ENCODE measurements at places on chromosomes 3 and 15.

DNA sequence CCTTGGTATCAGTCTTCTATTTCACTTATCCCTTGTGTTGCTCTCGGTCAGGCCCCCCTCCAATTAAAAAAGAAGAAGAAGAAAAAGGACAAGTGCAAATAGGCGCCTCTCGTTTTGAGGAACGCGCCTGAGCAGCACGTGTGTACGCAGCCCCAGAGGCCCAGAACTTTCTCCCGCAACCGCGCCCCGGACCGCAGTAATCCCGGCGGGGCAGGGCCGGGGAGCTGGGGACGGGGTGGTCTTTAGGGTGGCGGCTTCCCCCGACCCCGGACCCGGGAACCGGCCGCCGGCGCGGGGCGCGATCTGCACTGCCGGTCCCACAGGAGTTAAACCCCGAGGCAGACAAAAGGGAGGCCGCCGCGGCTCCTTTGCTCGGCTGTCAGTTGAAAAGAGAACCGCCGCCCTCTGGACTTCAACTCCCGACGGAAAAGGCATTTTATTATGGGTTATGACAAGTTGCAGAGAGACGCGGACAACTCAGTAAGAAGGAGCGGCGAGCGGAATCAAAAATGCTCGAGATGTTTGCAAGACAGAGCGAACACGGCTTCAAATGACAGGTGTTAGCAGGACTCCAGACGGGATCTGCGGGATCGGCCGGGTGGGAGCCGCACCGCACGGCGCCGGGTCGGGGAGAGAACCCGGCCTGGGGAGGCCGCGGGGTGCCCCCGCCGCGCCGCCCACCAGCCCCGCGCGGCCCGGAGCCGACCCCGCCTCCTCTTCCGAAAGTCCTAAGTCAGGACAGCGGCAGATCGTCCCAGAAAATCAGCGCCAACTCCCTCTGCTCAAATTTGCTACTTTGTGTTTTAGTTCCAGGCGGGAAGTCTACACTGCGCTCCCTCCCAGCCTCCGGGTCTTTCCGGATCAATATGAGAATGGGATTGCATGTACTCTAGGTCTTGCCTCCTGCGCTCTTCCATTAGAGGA, 79.0 kb downstream of the NR2F2 start:
- peak; percentile 5 for DNase-seq

DNA sequence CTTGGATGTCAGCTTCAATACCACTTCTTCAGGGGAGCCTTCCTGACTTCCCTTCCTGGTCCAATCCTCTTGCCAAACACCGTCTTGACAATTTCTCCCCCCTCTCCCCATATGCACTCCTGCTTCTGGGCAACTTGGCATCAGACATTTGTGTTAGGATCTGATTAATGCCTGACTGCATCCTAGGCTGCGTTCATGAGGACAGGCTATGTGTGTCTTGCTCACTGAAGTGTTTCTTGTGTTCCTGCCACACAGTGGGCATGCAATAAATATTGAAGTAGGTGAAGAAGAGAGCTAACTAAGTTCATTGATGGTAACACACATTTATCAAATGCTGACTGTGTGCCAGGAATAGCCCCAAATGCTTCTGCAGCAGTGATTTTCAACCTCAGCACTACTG, 36.4 kb upstream of the WNT5A start:
- DNase-seq: no peak

DNA sequence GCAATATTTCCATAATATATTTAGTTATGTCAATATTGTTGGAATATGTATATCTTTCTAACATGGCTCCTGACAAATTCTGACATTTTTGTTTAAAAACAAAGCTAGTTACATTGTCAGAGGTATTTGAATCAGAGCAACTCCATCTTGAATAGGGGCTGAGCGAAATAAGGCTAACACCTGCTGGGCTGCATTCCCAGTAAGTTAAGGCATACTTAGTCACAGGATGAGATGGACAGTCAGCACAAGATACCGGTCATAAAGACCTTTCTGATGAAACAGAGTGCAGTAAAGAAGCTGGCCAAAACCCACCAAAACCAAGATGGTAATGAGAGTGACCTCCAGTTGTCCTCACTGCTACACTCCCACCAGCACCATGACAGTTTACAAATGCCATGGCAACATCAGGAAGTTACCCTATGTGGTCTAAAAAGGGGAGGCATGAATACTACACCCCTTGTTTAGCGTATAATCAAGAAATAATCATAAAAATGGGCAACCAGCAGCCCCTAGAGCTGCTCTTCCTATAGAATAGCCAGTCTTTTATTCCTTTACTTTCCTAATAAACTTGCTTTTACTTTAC, 30.4 kb downstream of the RPL22L1 start:
- no peak for DNase-seq

GRCh38 chr3:133301194-133301593, 98.7 kb upstream of the BFSP2 start:
- peak; percentile 92 for DNase-seq

GRCh38 chr3:47716656-47717055, 65.0 kb downstream of the SMARCC1 start:
- peak; percentile 19 for DNase-seq

- DNase-seq: peak; percentile 45
Measured at GRCh38 chr15:70259028-70259424, 161.3 kb upstream of the TLE3 start.

- DNase-seq: peak; percentile 66
Measured at GRCh38 chr3:43246976-43247375, 39.4 kb upstream of the SNRK start.

GRCh38 chr3:61612211-61613194, 51.1 kb downstream of the PTPRG start:
- peak; percentile 31 for DNase-seq

DNA sequence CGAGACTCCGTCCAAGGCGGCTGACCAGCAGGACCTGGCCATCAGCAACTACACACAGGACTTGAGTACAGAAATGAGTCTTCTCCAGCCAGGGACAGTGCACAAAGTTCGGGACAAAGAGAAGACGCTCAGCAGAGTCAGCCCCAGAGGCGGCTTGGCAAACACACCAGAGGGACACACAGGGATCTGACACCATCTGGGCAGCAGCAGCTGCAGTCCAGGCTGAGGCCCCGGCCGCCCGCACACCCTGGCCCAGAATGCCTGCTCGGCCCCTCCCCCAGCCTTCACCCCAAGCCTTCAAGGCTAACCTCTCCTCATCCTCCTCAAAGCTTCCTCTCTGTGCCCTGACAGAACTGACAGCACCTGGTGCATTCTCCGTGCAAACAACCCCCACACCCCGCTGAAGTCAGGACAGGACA, 61.1 kb downstream of the XXYLT1 start:
- DNase-seq: peak; percentile 50

- no peak for DNase-seq
Measured at GRCh38 chr3:88882121-88882520, 225.3 kb upstream of the EPHA3 start.

- DNase-seq: peak; percentile 78
Measured at GRCh38 chr3:196837819-196838420, 29.8 kb upstream of the SENP5 start.

GRCh38 chr3:140114789-140115080, 179.8 kb downstream of the CLSTN2 start:
- DNase-seq: no peak

DNA sequence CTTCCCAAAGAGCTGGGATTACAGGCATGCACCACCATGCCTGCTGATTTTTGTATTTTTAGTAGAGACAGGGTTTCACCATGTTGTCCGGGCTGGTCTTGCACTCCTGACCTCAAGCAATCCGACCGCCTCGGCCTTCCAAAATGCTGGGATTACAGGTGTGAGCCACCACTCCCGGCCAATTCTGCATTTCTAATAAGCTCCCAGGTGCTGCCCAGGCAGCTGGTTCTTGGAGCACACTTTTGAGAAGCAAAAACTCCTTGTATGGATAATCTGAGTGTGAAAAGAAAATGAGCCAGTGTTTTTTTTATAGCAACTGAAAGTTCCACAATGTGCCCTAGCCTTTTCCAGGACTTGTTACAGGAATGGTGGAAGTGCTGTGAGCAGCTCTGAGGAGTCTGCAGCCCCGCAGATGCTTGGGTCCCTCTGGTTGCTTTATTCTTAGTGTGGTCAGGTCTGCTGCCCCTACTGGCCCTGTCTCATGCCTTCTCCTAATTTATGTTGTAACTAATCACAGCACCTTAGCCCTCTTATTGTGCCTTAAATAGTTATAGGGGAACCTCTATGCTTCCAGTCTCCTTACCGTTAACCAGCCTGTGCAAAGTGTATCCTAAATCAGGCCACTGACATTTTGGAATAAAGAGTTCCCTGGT, 13.5 kb upstream of the KCNAB1 start:
- DNase-seq: no peak

DNA sequence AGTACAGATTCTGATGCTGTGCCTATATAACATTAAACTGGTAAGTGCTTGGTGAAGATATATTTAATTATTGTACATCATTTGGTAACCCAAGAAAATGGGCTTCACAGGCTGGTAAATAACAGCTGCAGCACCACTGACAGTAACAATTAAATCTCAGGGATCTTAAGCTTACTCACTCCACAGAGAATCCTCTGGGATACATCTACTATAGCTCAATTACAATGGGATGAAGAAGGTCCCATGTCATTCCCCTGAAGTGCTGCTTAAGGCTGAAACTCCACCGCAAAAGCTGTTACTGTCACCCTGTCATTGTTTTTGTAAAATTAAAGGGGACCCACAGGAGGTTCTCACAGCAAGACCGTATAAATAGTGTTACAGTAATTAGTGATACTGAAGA, 153.0 kb downstream of the IMPG2 start:
- DNase-seq: no peak

DNA sequence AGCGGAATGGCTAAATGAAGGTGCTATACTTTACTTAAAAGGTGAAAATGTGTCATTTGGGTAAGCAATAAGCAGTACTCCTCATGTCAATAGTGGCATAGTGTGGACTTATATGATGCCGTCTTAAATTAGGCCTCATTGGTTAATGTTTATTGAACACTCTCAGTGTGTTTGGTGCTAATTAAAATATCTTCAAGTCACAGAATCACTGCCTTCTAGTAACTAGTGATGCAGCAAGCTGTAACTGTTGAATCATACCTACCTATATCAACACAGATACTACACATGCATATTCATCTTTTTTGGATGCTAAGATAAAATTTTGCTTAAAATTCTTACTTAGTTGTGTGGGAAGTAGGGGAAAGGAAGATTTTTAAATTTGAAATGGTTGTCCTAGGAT, 30.7 kb downstream of the ARHGAP31 start:
- DNase-seq: no peak

GRCh38 chr3:3848923-3849275, 49.7 kb downstream of the LRRN1 start:
- no peak for DNase-seq

- DNase-seq: no peak
Measured at GRCh38 chr15:46127361-46127874, 492.6 kb downstream of the SQOR start.

DNA sequence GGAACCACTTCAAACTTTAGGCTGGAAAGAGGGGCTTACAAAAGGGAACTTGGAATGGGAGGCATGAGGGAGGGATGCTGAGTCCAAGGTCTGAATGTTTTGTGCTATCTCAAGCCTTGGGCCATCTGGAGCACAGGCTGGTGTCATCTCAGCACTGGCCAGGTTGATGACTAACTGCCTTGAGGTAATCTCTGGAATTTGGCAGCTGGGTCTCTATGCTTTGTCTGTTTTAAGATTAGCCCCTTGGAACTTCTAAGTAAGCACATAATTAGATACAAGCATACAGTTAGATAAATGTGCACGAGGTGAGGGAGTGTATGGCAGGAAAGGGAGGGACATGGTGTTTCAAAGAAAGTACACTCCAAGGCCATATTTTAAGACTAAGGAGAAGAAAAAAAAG, 252.4 kb upstream of the CCDC54 start:
- peak; percentile 76 for DNase-seq

GRCh38 chr3:133117342-133117741, 79.2 kb downstream of the TMEM108 start:
- DNase-seq: no peak

- no peak for DNase-seq
Measured at GRCh38 chr15:65626856-65627255, 5.1 kb downstream of the SLC24A1 start.

DNA sequence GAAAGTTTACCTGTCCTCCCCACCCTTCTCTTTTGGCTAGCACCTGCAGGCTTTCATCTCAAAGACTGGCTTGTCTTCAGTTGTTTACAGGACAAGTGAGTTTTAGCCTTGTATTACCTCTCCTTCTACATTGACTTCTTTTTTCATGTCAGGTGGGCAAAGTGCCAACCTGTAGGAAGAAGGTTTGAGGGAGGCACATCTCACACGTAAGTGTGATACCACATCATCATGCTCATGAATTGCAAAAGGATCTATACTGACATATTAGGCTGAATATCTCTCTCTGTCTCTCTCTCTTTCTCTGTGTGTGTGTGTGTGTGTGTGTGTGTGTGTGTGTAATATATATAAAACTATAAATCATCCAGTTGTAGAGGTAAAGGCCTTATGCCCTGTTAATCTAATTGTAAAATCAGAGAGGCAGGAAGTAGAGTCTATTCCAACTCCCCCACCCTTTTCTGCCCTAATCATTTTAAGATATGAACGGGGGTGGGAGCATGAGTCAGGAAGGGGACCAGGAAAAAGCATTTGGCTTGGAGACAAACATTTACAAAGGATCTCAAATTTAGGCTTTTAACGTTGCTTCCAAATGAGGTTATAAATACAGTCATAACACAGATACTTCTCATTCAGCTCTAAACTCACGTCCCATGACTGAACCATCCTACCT, 107.0 kb upstream of the PFN2 start:
- DNase-seq: peak; percentile 58

- DNase-seq: peak; percentile 43
Measured at GRCh38 chr3:145183261-145183660, 977.7 kb downstream of the PLOD2 start.

GRCh38 chr3:49906073-49906743, 2.5 kb upstream of the MST1R start:
- peak; percentile 50 for DNase-seq

- DNase-seq: no peak
Measured at GRCh38 chr15:56383010-56383409, 17.8 kb downstream of the TEX9 start.

GRCh38 chr3:187777331-187777941, 32.2 kb upstream of the BCL6 start:
- DNase-seq: no peak

DNA sequence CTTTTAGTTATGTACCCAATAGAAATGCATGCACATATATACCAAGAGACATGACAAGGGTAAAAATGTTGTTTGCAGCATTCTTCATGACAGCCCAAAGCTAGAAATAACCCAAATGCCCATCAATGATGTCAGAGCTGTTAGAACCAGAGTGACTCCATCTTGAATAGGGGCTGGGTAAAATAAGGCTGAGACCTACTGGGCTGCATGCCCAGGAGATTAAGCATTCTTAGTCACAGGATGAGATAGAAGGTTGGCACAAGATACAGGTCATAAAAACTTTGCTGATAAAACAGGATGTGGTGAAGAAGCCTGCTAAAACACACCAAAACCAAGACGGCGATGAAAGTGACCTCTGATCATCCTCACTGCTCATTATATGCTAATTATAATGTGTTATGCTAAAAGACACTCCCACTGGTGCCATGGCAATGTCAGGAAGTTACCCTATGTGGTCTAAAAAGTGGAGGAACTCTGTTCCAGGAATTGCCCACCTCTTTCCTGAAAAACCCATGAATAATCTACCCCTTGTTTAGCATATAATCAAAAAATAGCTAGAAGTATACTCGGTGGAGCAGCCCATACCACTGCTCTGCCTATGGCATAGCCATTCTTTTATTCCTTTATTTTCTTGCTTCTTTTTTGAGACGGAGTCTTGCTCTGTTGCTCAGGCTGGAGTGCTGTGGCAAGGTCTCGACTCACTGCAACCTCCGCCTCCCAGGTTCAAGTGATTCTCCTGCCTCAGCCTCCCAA, 32.9 kb downstream of the ZBTB11 start:
- DNase-seq: peak; percentile 52

- no peak for DNase-seq
Measured at GRCh38 chr3:143633816-143634215, 214.5 kb downstream of the SLC9A9 start.

- DNase-seq: no peak
Measured at GRCh38 chr3:184805351-184806038, 6.5 kb upstream of the VPS8 start.

All from cardiac fibroblast (primary cell).